ENCODE measurements at places on chromosomes 6 and 20.

- no peak for DNase-seq
These were observed 67.2 kb downstream of the DHX35 start for GRCh38 chr20:39029364-39029763.

DNA sequence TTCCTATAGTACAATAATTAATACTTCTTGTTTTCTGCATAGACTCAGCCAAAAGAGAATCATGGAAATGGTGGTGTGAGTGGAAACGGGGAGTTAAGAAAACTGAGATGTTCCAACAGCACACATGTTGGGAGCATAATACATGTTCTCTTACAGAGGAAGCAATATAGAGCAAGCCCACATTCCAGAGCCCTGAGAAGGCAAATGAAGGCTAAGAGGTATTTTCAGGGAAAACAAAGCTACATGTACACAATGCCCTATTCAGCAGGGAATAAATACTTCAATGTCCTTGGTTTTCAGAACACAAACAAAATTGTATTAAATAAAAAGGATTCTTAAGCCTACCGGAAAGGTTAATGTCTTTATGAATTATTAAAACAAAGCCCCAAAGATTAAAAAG lies 35.1 kb upstream of the SMIM8 start:
- no peak for DNase-seq

DNA sequence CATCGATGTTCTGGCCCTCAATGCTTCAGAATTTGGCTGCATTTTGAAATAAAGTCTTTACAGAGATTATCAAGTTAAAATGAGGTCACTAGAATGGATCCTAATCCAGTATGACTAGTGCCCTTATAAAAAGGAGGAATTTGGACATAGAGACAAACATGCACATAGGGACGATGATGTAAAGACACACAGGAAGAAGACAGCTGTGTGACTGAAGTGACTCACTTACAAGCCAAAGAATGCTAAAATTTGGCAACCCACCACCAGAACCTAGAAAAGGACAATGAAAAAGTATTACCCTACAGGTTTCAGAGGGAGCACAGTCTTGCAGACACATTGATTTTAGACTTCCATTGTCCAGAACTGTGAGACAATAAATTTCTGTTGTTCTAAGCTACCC lies 322.8 kb upstream of the GJE1 start:
- DNase-seq = no peak

GRCh38 chr6:56193846-56194245 lies 53.5 kb downstream of the COL21A1 start:
- DNase-seq = no peak

DNA sequence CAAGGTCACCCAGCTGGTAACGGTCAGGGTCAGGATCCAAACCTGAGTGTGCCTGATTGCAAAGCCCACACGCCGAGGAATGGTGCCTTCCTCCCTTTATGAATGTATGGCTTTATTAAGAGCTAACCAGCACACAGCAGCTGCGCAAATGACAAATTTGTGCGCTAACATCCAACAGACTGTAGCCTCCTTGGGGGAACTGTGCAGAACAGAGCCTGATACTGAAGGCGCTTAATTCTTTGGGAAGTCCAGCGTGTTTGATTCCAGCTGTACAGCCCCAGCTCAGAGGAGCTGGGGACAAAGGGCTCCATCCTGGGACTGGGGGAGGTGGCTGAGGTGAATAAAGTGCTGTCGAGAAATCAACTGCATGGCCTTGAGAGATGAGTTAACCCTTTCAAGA lies 75.7 kb upstream of the JARID2 start:
- no peak for DNase-seq

DNA sequence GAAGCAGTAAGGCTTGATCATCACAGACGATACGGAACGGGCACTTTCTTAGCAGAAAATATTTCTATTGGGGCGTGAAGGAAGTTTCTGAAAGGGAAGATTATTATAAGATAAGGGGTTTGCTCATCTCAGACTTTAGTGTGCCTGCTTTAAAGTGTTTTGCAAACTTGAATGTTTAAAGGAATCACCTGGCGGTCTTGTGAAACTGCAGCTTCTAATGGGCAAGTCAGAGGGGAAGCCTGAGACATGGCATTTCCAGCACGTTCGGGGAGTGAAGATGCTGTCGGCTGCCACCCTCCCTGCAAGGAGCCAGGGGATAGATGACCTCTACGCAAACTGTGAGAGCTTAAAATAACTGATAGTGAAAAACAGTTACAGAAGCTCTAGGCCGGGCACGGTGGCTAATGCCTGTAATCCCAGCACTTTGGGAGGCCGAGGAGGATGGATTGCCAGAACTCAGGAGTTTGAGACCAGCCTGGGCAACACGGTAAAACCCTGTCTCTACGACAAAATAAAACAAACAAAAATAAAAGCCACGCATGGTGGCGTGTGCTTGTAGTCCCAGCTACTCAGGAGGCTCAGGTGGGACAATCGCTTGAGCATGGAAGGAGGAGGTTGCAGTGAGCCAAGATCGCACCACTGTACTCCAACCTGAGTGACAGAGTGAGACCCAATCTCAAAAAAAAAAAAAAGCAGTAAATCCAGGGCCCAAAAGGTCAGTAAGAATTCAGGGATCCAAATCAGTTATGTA lies 2.3 kb upstream of the KIF16B start:
- DNase-seq = no peak

Data from NCI-H2081 (cell line).